GM20000 (cell line): ENCODE measurements at places on chromosomes 3 and 15.

DNA sequence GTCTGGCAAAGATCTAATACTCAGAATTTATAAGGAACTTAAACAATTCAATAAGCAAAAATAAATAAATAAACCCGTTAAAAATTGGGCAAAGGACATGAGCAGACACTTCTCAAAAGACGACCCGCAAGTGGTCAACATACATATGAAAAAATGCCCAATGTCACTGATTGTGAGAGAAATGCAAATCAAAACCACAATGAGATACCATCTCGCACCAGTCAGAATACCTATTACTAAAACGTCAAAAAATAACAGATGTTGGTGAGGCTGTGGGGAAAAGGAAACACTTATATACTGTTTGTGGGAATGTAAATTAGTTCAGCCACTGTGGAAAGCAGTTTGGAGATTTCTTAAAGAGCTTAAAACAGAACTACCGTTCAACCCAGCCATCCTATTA, 188.0 kb upstream of the MRPL3 start:
- no peak for DNase-seq

DNA sequence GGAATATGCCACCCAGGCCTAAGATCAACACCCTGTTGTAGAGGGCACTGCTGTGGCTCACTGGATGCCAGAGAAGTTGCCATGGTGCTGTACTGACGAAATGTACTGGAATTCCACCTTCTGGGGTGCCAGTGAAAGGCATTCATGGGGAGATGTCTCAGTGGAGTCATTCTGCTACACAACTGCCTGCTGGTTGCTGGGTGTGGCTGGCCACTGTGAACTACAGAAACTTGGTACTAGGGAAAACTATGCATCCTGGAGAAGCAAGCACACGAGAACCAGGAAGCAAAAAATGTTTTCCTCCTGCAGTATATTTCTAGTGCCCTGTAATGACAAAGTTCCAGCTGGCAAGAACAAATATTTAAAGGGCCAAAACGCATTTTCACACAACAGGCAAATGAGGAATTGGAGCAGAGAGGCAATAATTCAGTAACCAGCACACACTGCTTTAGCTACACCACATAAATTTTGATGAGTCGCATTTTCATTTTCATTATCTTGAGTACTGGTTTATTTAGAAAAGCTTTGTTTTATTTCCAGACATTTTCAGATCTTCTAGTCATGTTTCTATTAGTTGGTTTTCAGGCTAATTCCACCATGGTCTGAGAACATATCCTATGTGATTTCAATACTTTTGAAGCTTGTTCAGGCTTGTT, 18.3 kb upstream of the RFX7 start:
- no peak for DNase-seq

- peak; percentile 15 for DNase-seq
Observed at GRCh38 chr3:170274641-170275040, 52.4 kb downstream of the PRKCI start.

- DNase-seq = no peak
Observed at GRCh38 chr3:37221407-37221806, 47.0 kb upstream of the LRRFIP2 start.

DNA sequence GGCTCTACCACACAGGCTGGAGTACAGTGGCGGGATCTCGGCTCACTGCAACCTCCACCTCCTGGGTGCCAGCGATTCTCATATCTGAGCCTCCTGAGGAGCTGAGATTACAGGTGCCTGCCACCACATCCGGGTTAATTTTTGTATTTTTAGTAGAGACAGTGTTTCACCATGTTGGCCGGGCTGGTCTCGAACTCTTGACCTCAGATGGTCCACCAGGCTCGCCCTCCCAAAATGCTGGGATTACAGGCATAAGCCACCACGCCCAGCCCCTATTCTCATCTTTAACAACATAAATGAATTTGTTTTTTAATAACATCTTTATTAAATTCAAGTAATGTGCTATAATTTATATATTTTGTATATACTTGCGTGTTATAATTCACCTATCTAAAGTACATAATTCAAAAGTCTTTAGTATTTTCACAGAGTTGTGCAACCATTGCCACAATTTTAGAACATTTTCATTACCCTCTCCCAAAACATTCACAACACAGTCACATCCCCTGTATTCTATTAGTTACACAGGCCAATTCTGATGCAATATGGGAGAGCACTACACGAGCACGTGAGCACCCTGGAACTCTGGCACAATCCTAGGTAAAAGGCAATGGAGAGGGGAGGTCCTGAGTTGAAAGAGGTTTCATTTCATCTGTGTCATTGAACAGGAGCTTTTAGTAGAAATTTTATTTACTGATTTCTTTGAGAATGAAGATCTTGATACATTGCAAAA, 21.2 kb upstream of the MTMR14 start:
- no peak for DNase-seq
